ENCODE measurements at places on chromosomes 1 and 21.

DNA sequence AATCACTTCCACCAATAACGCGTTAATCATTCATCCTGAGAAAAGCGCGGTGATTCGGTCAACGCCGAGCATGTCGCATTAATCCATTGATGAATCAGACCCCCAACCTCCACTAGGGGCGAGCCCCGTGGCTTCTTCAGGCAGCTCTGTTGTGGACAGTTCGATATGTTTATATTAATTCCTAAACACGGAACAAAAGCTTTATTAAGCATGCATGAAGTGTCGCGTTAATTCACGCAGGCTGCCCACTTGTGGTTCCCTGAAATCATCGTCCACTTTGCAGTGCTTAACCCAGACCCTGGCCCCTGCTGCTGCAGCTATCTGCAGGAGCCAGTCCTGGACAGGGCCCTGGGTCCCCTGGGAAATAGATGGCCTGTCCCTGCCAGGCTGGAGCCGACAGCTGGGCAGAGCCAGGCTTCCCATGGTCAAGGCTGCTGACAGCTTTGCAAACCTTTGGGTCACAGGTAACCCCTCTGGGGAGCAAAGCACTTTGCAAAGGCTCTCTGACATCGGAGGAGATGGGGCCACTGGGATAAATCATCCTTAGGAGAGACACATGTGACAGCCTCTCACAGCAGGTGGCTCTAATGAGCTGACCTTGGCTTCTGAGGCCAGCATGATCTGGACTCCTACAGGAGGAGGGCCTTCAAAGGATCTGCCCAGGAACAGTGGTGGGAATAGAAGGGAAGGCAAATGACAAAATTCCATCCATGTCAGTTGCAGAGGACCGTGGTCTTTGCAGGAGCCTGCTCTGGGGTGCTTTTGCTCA lies 137.0 kb upstream of the AJAP1 start:
- DNase-seq = no peak

GRCh38 chr21:45872902-45873301 lies 108.7 kb upstream of the COL6A1 start:
- DNase-seq = no peak

- DNase-seq = no peak
These were observed 11.6 kb downstream of the AHDC1 start for GRCh38 chr1:27592232-27592930.

- no peak for DNase-seq
These were observed 565.4 kb downstream of the LMO4 start for GRCh38 chr1:87894062-87894461.

DNA sequence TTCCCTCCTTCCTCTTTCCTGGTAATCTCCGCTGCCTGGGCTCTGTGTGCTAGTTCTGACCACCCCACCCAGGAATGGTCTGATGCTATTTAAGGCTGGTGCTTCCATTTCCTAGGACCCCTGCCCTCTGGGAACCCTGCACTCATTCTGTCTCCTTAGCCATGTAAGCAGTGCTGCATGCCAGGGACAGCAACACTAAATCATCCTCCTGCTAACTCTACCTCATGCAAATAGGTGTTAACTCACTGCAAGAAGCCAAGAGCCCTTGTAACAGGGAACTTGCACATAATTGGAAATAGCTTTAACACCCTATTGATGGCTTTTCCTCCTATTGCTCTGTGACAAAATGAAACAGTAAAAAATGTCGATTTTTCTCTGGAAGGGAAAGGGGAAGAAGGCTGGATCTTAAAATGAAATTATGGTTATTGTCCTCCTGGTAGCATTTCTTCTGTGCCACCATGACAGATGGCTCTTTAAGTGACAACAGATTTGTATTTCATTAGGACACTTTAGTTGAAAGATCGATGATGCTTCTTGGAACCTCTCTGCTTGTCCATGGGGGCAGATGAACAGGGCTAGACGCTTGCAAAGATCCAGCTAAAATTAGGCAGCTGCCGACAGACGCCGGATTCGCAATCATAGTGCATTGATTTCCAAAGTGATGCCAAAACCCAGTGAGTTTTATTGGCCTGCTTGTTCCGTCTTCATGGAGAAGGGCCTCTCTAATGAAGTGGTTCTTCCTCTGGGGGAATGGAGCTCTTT lies 551.7 kb downstream of the MATN1 start:
- no peak for DNase-seq

DNA sequence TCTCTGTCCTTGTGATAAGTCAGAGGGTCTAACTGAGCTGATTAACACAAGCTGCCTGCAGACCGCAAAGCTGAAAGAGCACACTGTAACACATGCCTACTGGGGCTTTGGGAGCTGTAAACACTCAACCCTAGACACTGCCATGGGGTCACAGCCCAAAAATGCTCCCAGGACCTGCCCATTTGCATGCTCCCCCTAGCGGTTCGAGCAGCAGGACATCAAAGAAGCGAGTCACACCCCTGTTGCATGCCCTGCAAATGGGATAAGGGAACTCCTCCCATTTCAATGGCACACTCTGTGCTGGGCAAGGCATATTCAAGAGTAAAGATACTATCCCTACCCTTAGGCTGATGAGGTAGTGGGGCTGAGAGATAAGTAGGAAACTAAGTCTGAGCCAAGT lies 22.8 kb downstream of the LCE3E start:
- DNase-seq = no peak

Measured in SHP77 (cell line).